Fibroblast of the aortic adventitia (primary cell): ENCODE measurements at places on chromosomes 4 and X. TPM values are rescaled to one million over a fixed set of nuclear protein-coding genes. Genes with fewer than 3 reads are reported as not detected.

The SLC4A4 gene
- 2.1 and 2.4 TPM in 2 replicates for total RNA-seq

The SUPT20HL2 gene
- total RNA-seq = not detected in 2 replicates

DNA sequence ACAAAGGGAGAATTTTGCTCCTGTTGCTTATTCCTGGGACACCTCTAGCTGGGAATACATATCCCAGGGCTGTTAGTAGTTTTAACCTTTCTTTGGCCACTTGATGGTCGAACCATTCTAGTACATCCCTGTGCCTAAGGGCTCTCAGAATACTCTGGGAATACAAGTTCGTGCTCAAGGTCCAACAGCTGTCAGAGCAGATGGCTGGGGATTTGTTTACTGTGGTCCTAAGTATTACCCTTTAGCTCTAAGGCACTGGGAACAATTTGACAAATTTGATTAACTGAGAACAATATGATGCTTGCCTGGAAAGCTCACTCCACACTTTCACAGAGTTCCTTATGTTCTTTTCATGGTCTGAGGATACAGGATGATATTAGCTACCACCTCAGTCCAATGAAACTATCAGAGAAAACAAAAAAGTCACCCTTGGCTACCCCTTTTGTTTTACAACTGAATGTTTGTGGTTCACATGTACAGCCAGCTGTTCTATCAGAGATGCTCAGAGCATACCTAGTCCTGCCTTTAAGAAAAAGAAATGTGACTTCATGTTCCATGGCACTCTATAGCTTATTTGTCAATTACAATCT lies 47.4 kb upstream of the PHOX2B start:
- no peak for DNase-seq

DNA sequence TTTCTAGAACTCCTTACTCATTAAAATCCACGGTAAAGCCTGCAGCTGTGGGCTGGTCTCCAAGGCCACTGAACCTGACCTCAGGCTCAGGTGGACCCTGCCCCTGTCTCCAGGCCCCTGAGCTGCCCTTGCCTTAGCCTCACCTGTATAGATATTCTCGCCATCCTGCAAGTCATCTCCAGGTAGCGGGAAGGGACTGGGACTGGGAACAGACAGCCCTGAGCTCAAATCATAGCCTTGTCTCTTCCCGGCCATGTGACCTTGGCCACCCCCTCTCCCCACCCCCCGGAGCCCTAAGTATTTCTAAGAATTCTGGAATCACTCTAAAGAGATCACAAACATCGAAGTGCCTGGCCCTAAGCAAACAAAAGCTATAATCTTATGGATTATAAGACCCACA lies 17.7 kb downstream of the ABLIM2 start:
- no peak for DNase-seq

- DNase-seq = no peak
Observed at GRCh38 chr4:188432328-188432727, 293.1 kb downstream of the TRIML1 start.
